NB4 (cell line): ENCODE measurements at places on chromosomes 5 and 9.
A peak's percentile ranks its signal among the peaks of the same experiment; 100 is the strongest.

DNA sequence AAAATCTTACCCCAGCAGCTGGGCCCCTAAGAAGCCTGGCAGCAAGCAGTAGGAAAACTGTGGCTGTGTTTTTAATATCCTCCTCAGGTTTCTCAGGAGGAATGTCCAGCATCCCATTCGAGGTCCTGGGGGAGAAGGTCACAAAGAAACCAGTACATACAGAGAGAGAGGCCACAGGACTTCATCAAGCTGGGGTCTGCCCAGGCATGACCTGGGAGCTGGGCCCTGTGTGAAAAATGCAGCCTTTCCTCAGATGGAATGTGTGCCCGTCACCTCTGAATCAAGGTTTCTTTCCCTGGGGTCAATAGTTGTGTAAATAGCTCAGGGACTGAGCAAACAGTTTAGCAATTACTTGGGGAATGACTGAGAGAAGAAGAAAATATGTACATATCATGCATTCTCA is 33.9 kb upstream of the RAD23B start:
- DNase-seq = no peak

DNA sequence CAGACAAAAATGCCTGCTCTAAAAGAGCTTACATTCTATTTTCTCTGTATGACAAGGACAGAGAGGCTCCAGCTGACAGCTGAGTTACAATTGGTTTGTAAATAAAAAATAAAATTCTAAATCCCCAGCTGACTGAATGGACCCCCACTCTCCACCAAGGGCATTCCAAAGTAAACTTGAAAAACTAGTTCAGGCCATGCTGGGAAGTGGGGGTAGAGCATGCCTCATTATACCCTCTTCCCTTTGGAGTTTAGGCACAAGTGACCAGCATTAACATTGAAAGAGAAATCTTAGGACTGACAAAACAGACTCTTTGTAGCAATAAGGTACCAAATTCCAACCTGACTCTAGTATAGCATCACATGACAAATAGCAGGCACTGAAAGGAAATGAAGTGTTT is 31.0 kb downstream of the KIF4B start:
- DNase-seq = no peak

GRCh38 chr5:160743027-160743426 is 109.0 kb downstream of the ATP10B start:
- no peak for DNase-seq

DNA sequence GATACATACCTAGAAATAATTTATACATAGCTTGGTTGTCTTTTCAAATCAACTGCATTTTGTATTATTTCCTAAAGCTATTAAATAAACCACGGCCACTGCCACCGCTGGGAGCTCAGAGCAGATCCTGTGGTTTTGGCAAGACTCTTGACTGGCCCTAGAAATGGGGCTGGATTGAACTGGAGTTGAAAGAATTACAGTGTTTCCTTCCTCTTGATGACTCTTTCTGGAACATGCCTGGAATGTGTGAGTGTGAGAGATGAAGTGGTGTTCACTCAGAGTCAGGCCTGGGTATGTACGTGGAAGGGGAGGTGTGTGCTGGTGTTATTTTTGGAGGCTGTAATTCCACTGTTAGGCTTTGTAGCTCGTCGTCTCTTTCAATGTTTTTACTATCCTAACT is 45.9 kb downstream of the TEK start:
- no peak for DNase-seq

- no peak for DNase-seq
Measured at GRCh38 chr9:133917375-133917774, 74.7 kb downstream of the VAV2 start.

DNA sequence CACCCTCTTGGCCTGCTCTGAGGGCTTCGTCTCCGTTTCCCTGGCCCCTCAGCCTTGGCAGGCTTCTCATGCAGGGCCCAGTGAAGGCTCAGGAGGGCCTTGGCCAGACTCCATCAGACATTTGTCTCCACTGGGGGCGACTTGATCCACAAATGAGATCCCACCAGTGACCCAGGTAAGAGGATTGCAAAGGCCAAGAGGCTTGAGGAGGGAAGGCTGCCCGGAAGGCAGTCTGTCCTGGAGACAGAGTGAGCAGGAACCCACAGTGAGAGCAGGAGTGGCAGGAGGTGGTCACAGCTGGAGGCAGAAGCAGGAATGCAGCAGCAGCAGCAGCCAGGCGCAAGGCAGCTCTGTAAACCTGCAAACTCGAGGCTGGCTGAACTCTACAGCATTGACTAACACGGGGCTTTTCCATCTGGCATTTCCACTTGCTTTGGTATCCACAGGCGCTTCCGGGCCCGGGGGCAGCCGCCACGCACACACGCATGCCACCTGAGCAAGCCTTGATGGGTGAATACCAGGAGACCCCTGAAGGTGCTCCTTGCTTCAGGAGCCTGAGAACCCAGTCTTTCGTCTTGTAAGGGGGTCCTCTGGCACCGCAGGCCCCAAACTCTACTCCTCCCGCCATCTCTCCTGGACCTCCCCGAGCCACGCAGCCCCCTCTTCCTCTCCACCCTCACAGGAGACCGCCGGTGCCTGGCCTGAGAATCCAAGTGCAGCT is 14.7 kb downstream of the MGAT1 start:
- DNase-seq = no peak

DNA sequence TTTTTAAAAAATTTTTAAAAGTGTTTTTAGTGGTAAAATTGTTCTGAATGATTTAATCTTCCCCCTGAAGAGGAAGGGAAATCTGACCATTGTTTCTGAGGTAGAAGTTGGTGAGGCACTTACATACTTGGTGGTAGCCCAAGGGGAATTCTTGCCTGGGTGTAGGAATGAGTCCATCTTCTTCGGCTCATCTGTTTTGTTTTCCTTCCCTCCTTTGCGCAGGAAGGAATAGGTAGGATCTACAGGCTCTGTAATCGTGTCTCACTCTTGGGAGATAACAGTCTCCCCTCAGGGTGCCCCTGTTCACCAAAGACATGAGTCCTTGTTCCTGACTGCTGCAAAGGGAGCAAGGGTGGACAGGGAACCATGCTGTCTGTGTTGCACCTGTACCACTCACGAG is 138.1 kb downstream of the HSPA4 start:
- DNase-seq = no peak

DNA sequence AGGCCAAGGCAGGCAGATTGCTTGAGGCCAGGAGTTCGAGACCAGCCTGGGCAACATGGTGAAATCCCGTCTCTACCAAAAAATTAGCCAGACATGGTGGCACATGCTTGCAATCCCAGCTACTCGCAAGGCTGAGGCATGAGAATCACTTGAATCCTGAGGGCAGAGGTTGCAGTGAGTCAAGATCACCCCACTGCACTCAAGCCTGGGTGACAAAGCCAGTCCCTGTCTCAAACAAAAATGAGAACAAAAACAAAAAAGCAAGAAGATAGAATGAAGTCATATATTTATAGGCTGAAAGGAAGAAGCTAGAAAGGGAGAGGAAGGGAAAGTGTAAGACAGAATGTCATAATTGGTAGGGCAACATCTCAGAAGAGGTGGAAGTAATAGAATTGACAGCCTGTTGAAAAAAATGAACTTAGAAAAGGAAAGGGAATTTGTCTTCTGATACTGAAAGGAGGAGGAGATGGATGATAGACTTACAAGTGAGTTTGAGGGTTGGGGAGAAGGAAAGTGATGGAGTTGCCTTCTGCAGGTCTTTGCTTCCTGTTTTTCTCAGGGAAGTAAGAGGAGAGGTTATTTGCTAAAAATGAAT is 32.2 kb downstream of the CARD6 start:
- no peak for DNase-seq

DNA sequence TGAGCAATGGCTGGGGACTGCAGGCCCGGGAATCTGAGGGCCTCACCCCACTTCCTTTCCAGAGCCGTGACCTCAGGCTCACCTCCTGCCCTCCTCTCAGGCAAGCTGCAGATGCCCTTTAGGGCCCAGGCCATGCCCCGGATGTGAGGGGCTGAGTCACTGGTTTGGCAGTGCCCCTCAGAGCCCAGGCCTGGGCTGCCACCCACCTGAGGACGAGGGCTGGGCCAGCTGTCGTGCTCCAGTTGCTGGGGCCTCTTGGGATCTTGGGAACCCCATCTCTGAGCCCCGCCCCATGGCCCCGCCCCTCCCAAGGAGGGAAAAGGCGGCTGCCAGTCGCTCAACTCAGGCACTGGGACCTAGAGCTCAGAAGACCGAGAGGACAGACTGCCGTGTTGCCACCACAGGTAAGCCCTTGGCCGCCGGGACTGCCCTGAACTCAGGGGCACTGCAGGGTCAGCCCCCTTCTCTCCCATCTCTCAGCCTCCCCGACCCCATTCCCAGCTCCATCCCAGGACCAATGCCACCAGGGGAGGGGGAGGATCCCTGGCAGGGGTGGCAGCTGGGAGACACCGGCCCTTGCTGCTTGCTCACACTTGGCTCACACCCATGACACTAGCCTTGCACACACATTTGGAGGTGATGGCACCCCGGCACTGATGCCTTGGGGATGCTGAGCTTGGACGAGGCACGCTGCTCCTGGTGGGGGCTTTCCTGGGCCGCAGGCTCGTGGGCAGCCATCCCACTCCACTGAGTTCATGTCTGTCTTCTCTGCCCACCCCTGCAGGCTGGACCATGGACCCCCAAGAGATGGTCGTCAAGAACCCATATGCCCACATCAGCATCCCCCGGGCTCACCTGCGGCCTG is at the start of gene CYSRT1:
TSS of gene CYSRT1 (plus strand) at position 345 of the 865 bp plus-strand sequence. CDS start at position 793, 448 bp downstream.
- no peak for DNase-seq

DNA sequence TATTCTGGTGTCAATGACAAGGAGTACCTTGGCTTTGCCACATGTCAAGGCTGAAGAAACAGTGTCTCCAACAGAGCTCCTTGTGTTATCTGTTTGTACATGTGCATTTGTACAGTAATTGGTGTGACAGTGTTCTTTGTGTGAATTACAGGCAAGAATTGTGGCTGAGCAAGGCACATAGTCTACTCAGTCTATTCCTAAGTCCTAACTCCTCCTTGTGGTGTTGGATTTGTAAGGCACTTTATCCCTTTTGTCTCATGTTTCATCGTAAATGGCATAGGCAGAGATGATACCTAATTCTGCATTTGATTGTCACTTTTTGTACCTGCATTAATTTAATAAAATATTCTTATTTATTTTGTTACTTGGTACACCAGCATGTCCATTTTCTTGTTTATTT is 19.8 kb downstream of the CD274 start:
- no peak for DNase-seq

GRCh38 chr9:135731454-135731853 is 29.5 kb downstream of the KCNT1 start:
- DNase-seq = no peak

DNA sequence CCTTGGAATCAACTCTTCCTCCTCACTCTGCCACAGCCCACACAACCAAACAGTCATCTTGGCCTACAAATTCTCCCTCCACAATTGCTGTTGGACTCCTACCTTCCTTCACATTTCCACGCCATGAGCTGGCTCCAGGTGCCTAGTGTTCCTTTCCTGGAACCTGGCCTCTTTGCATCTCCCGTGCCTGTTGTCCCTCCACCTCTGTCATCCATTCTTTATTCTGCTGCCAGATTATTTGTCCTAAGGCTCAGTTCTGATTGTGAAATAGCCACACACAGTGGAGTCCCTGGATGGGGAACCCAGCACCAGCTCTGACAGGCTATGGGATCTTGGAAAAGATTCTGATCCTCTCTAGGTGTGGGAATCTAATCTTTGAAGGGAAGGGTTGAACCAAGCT is 109.1 kb upstream of the ANKH start:
- no peak for DNase-seq

DNA sequence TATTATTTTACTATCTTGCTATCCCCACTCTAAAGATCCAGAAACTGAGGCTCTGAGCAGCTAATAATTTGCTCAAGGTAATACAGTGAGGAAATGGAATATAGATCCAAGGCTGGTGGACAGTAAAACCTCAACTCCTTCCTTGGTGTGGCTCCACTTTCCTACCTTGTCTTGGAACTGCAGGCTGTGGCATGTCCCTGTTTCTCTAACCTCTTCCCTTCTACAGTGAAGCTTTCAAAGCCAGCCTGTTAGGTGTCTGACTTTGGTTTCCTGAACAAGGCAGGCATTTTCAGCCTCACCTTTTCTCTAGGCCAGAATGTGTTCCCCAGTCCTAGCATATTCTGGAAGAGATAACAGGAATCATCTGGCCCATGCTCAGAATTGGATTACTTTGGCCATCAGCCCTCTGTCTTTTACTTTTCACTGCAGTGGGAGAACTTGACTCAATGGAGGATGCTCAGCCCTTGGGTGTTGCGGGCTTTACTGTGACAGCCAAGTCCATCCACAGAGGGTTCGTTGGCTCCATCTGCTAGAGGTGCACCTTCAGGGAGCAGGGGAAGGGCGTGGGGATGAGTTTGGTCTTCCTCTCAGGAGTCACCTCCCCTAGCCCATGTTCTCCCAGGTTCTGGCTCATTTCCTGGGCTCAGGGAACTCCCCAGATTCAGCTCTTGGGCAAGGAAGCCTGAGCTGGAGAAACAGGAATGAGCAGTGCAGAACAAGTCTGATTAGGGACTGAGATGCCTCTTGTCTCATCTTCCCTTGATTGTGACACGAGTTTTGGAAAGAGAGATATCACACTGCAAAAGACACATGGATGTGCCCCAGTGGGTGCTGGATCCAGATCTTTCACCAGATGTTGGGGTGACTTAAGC is 1.1 kb downstream of the NIPAL4 start:
- no peak for DNase-seq

DNA sequence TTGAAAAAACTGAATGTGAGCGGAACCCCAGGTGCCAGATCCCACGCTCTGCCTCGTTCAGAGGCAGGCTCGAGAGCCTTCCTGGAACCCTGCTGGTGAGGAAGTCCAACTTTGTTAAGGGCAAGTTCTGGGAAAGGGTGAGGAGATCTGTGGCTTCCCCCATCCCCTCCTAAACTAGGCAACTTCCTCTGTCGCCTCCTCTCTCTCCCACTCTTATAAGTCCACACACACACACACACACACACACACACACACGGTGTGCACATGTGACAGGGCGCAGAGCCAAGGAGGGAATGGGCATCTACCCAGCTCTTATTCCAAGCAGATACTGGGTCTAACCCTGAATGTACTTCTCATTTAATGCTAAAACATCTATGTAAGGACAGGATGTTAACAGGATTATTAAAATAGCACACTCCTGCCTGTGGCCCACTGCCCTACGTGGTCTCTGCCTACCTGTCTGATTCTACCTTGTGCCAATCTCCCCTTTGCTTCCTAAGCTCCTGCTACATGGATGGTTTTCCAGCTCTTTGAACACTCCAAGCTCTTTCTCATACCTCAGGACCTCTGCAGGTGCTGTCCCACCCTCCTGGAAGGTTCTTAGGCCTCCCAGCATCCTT is 72.4 kb upstream of the FBXW11 start:
- peak; percentile 22 for DNase-seq

- no peak for DNase-seq
Measured at GRCh38 chr5:97095318-97095732, 47.1 kb downstream of the LIX1 start.

GRCh38 chr5:15938961-15939360 is 240.6 kb downstream of the MARCHF11 start:
- no peak for DNase-seq

GRCh38 chr9:124894035-124894740 is 32.3 kb downstream of the ARPC5L start:
- DNase-seq = no peak
